ENCODE measurements at places on chromosomes 3 and 15.

DNA sequence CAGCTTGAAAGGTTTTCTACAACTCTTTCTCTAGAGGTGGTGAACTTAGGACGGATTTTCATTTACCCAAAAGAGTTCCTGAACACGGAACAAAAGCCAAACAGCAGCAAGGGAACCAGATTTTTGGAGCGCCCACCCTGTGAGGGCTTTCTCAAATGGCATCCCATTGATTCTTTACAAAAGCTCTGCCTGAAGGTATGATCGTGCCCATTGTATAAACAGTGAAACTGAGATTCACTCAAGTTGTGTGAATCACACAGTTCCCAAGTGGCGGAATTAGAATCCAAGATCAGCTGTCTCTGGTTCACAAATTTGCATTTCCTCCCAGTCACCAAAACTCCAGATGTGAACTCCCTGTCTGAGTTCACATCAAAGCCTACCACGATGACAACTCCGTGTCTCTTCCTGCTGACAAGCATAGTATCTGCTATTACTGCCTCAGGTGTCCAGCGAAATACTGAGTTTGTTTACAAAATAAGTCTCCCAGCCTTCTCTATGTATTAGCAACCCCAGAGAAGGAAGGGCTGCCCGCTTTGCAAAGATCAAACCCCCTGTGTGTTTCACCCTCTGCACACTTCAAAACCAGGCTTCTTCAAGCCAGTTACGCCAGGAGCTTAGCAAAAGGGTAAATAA is 235.9 kb upstream of the ST8SIA2 start:
- no peak for DNase-seq

- DNase-seq = no peak
Observed at GRCh38 chr3:149234671-149235245, 13.1 kb upstream of the CP start.

- peak; percentile 87 for DNase-seq
Observed at GRCh38 chr3:64685800-64686445, 1.9 kb downstream of the ADAMTS9 start.

DNA sequence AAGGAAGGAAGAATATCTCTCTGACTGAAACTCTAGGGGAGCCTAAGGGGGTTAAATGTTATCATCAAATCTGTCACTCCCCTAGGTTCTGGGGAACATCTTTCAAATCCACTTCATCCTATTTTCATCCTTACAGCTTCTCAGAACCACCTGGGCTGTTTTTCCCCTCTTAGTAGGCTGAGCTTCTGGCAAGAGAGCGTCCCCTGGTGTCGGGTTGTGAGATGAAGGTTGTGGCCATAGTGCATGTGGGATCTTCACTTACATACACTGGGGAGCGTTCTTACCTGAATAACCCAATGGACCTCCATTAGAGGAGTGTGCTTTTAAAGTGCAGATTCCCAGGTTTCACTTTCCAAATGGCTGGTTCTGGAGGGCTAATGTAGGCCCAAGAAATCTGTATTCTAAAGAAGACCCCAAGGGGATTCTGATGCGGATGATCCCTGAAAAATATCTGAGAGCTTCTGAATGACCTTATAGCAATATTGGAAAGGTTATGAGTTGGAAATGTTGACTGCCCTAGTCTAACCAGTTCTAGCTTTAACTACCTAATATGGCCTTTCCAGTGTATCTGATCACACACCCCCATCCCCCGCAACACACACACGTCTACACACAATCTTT is 663.7 kb downstream of the AGBL1 start:
- no peak for DNase-seq

GRCh38 chr3:100046986-100047385 is 67.3 kb downstream of the FILIP1L start:
- DNase-seq = no peak

DNA sequence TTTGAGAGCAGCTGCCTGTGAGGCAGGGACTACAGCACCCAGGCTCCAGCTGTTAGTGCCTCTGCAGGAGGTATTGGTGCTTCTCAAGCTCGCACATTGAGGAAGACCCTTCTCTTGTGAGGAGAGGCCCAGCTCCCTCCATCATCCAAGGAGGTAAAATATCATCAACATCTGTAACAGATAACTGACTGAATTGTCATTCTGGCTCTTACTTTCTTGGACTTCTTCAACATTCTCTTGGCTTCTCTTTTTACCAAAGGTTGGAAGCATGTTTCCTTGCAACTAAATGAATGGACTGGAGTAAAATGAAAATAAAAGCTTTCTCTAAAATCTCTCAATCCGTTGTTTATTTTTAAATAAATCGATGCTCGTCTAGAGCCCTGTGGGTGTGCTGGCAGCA is 53.1 kb upstream of the PXYLP1 start:
- DNase-seq = no peak

DNA sequence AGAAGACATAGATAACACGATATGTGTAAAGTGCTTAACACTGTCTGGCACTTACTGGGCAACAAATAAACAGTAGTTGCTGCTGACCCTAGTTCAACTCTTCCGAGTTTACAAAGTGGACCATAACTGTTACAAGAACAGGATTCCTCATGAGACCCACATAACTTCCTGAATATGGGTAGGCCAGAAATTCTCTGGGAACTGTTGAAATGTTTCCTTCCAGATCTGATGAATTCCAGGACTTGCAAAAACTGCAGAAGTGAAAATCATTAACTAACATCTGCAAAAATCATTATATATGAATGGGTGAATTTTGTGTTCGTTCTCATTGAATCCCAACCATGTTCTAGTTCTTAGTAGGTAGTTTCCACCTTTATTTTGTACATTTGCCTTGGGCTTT is 181.7 kb upstream of the MME start:
- no peak for DNase-seq

GRCh38 chr3:65560133-65560532 is 478.6 kb downstream of the MAGI1 start:
- DNase-seq = no peak

- no peak for DNase-seq
Observed at GRCh38 chr15:56052395-56053045, 59.1 kb upstream of the NEDD4 start.

- no peak for DNase-seq
Observed at GRCh38 chr3:56468184-56469106, at the start of gene ERC2. TSS of gene ERC2 (minus strand) at chr3:56468467.

- DNase-seq = no peak
Observed at GRCh38 chr3:149605902-149606301, 51.9 kb downstream of the WWTR1 start.

DNA sequence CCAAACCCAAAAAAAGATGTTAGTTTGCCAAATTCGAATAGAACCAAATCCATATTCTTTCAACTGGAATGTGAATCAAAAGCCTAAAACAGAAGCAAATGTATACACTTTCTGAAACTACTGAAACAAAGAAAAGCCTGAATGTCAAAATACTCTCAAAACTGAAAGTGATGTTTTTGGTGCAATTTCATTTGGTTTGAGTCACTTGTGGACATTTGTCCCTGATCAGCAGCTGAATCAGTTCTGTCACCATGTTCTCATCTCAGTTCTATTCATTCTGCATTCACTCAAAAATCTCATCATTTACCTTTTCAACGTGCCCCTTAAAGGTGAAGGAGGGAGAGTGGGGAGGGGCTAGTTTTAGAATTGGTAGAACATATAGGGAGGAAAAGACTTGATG is 266.8 kb downstream of the ABHD5 start:
- no peak for DNase-seq

GRCh38 chr3:1190569-1190968 is 97.7 kb downstream of the CNTN6 start:
- no peak for DNase-seq

DNA sequence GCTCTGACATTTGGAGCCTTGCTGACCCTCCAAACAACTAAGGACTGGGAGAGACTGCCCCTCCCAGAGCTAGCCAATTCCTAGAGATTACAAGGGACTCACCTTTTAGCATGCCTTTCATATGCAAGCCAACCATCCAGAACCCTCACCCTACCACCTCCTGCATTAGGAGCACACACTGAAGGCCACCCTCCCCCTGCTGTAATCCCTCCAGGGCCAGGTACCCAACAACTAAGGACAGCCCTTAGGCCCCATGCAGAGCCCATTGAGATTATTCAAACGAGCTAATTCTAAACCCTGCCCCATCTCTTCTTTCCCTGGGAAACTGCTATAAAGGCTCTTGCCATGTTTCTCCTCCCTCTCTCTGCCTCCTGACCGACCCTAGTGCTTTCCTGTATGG is 352.6 kb downstream of the ERC2 start:
- no peak for DNase-seq

- DNase-seq = no peak
Observed at GRCh38 chr3:140599009-140599408, 78.9 kb upstream of the TRIM42 start.

GRCh38 chr3:132456571-132456970 is 39.3 kb downstream of the DNAJC13 start:
- DNase-seq = no peak

GRCh38 chr3:187722206-187722612 is 19.9 kb upstream of the RTP2 start:
- no peak for DNase-seq

GRCh38 chr15:77476995-77477394 is 56.3 kb downstream of the HMG20A start:
- no peak for DNase-seq

DNA sequence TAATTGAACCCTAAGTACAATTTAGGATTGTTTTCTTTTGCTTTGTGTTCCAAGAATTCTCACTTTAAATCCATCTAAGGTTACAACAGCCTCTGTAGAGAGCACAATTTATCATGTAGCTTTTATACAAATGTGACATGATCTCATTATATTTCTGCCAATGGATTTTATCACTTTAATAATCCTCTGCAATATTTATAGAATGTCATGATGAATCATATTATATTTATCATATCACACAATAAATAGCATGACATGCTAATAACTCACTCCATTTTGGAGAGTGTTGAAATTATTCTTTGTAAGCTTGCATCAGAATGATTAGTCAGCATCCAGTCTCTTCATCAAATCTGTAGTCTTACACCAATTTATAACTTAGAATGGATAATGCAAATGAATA is 280.6 kb upstream of the ZNF717 start:
- no peak for DNase-seq
